CD4-positive, alpha-beta T cell treated with Interleukin-17A for 1 hour (primary cell): ENCODE measurements at places on chromosomes 4 and X.
A peak's percentile ranks its signal among the peaks of the same experiment; 100 is the strongest.

DNA sequence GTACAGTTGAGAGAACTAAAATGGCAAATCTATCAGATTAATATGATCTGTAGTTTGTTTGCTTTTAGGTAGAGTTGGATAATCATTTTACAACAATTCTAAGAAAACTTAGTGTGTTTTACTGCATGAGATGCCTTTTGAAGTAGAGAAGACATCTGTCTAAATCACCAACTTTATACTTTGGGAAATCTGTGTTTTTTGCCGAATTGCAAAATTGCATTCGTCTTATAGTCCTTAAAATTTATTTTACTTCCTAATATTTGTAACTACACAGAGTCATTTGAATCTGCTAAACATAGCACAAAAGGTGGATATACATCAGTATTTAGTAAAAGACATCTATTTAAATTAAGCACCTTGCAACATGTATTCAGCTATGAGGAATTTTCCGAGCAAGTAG is 100.0 kb downstream of the CCSER1 start:
- no peak for DNase-seq

GRCh38 chr4:132124624-132124974 is 1024.5 kb upstream of the PCDH10 start:
- no peak for DNase-seq

DNA sequence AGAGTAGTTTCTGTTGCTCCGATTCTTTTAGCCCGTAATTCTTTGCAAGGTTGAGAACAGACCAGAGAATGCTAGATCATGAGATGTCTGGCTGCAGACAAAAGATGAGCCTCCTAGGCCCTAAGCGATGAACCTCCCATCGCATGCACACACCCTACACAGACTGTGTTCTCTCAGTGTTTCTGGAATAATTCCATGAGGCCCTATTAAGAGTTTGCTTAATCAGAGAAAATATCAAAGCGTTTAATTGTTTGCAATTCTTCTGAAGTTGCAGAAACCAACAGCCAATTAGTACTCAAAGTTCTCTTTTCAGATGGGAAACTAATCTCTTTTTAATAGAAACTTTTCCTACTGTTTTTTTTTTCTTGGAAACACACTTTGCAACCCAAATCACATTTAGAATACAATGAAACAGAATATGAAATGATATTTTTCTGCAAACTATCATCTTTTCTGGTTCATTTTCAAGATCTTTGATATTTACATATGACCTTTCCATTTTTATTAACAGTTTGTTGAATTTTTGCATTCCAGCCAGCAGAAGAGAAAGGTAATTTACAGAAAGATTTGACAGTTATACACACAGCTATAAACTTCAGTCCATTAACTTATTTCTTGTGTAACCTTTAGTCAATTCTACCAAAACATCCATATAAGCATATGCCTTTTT is 1525.6 kb downstream of the ARAP2 start:
- no peak for DNase-seq

DNA sequence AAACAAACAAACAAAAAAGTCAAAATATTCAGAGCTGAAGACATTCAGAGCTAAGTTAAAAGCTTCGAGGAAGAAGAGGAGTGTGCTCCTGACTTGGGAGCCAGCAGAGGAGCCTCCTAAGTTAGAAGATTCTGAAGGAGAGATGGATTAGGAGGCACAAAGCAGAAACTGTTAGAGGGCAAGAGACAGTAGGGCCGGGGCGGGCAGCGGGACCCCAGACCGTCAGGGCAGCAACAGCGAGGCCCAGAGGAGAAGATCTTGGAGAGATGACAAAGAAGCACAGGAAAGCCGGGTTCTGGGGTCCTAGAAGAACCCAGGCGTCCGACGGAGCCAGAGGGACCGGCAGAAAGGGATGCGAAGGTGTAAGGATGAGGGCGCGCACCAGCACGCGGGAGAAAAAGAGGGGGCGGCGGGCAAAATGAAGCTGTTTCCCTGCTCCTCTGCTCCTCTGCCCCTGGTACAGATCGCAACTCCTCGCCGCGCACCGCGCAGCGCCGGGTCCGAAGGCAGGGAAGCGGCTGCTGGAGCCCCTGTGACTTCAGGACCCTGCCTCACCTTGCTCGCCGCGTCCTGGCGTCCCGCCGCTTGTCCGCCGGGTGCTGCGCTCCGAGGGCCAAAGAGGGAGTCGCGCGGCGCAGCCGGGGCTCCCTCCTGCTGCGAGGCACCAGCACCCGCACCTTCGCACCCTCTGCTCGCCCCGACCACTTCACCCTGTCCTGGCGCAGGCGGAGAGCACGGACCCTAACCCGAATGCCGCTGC is 477 bp downstream of the KLHL13 start:
- DNase-seq: no peak

DNA sequence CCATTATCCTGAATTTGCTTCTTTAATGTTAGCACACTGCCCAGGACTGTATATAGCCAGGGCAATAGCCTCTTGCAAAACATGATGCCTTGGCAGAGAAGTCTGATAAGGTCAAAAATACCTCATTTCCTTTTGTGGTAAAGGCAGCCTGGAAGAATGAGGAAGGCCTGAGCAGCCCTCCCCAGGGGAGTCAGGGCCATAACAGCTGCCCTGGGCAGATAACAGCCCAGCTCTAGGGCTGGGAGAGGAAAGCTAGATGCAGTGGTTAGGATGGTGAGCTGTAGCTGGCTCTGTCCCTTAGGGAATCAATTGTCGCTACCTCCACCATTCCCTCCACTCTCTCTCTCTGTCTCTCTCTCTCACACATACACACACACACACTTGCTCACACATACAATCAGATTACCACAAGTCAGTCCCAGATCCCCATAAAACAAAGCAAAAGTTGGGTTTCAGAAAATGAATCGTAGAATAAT is 29.2 kb downstream of the EFHC2 start:
- DNase-seq: peak; percentile 21

- no peak for DNase-seq
Measured at GRCh38 chr4:74365761-74366160, 816 bp downstream of the EREG start.

DNA sequence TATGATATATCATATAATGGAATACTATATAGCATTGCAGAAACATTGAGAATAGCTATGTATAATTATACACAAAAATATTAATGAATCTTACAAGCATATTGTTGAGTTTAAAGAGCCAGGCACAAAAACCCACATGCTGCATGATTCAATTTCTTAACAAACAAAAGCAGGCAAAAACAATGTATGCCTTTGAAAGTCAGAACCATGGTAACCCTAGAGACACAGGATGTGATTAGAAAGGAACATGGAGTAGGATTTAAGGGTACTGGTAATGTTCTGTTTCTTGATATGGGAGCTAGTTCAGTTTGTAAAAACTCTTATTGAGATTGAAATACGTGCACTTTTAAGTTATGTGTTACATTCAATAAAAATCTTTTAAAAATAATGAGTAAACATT is 21.5 kb downstream of the CXCL8 start:
- DNase-seq: no peak

DNA sequence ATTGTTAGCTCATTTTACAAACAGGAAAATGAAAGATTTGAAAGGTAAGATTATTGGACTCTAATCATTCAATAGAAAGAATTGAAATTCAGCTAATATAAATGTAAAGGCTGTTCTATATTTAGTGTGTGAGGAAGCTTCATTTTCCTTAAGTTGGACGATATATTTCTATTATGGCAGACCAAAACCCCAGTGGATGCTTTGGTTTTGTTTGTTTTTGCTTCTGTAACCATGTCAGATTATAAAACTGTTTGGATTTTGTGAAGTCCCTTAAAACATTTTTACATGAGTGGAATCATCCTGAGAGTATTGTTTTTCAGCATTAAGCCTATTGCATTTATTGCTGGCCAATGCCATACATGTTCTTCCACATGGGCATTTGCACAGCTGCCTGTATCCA is 110.2 kb upstream of the ENPEP start:
- no peak for DNase-seq

DNA sequence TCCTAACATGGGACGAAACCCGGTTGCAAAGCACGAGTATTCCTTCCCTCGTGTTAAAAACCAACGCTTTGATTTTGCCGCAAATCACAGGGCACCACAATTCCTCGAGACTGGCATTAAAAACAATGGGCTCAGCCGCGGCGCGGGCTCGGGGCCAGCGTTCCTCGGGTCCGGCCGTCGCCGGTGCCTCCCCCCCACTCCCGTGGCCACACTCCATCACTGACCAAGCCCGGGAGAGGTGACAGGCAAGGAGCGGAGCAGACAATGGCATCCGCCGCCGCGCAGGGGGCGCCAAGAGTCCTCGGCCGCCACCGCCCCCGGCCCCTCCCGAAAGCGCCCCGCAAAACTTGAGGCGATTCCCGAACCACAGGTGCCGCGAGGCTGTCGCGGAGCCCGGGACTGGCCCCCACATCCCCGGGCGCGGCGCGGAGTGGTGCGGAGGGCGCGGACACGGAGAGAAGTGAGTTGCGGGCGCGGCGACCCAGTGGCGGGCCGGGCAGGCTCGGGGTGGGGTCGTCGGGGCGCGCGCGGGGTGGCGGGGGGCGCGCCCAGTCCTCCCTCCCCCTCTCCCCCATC is 445 bp downstream of the AP1S2 start:
- DNase-seq: peak; percentile 28

DNA sequence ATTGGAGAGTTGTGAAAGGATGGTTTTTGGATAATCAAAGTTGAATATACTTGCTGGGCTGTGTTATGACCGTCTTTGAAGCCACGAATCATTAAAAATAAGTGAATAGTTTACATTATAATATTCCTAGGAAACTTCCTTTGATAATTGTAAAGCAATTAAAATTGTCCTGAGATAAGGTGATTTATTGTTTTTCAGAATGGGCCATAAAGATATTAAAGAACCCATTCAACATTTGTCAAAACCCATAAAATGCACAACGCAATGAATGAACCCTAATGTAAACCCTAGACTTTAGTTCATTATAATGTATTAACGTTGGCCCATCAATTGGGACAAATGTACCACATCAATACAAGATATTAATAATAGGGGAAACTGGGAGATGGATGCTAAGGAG is 11.4 kb downstream of the FHL1 start:
- DNase-seq: no peak

- no peak for DNase-seq
Measured at GRCh38 chrX:38578167-38578566, 16.8 kb downstream of the TSPAN7 start.

- no peak for DNase-seq
Measured at GRCh38 chr4:156608651-156609050, 362.9 kb downstream of the PDGFC start.

- no peak for DNase-seq
Measured at GRCh38 chr4:114209584-114209983, 230.1 kb upstream of the ARSJ start.

DNA sequence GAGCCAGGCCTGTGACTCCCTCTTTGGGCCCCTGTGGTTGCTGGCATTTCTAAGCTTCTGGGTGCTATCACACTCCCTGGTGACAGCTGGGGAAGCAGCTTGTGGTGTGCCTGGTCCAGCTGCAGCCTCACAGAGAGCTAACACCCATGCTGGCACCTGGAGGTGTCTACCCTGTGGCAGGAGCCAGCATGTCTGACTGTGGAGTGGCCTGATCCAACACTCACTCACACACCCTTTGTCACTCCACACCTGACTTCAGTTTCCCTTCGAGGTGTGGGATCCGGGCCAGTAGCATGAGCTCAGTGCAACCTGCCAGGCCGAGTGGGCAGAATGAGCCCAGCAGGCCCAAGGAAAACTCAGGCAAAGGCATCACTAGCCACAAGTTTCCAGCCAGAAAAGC is 67.5 kb downstream of the TECRL start:
- DNase-seq: no peak

GRCh38 chr4:61220556-61220955 is 20.4 kb downstream of the ADGRL3 start:
- DNase-seq: no peak

GRCh38 chr4:138135610-138136009 is 106.5 kb downstream of the SLC7A11 start:
- DNase-seq: no peak

- DNase-seq: no peak
Measured at GRCh38 chrX:42748067-42748850, 29.7 kb downstream of the PPP1R2C start.

GRCh38 chr4:4330794-4331193 is 40.7 kb downstream of the ZBTB49 start:
- DNase-seq: no peak

- no peak for DNase-seq
Measured at GRCh38 chr4:159428975-159429692, 326.3 kb downstream of the RAPGEF2 start.

DNA sequence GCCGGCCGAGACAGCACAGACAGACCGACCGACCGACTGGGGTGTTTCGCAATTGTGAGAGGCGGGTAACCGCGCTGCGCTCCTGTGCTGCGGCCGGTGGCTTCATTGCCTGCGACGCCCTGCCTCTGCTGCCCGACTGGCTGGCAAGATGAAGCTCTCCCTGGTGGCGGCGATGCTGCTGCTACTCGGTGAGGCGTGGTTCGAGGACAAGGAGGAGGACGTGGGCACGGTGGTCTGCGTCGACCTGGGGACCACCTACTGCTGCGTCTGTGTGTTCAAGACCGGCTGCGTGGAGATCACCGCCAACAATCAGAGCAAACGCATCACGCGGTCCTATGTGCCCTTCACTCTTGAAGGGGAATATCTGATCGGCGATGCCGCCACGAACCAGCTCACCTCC is 565.7 kb upstream of the SMIM31 start:
- DNase-seq: no peak

- no peak for DNase-seq
Measured at GRCh38 chrX:37348231-37348970, 763 bp upstream of the PRRG1 start.

GRCh38 chr4:31983246-31983645 is 1263.1 kb downstream of the PCDH7 start:
- DNase-seq: no peak

- DNase-seq: peak; percentile 65
Measured at GRCh38 chr4:80138551-80139538, 58.5 kb upstream of the PRDM8 start.

DNA sequence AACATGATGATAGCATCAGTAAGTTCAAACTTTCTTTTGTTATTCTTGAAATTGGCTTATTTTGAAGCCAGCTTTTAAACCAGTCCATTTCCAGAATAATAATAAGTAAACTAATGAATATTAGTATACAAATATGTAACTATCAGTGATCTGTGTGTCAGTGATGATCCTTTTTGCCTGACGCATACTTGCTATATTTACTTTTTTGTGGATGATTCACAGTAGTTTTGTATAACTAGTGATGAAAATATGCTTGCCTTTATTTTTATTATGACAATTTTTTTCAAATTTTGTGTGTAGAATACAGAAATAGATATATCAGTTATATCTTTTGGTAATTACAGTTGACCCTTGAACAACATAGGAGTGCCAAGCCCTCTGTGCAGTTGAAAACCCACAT is 49.5 kb downstream of the USP53 start:
- no peak for DNase-seq

- peak; percentile 69 for DNase-seq
Measured at GRCh38 chrX:129606918-129607317, 47.8 kb downstream of the APLN start.

- DNase-seq: no peak
Measured at GRCh38 chr4:152965611-152966010, 29.5 kb downstream of the FHDC1 start.

GRCh38 chr4:152064753-152065152 is 303.9 kb upstream of the GATB start:
- DNase-seq: no peak

- DNase-seq: no peak
Measured at GRCh38 chrX:10649265-10649664, 28.9 kb upstream of the MID1 start.

GRCh38 chr4:170697045-170697444 is 607.3 kb upstream of the AADAT start:
- DNase-seq: no peak
